Left kidney (tissue), 8 donors: ENCODE measurements at places on chromosomes 3 and 15. TPM values are rescaled to one million over a fixed set of nuclear protein-coding genes. Genes with fewer than 3 reads are reported as not detected.

The SEC11A gene
- 272 TPM for polyA plus RNA-seq

The SLC27A2 gene
- 70.6 TPM for polyA plus RNA-seq

The PRSS50 gene
- polyA plus RNA-seq: 3.2 TPM

The BCL2A1 gene
- polyA plus RNA-seq: not detected

The DAZL gene
- polyA plus RNA-seq: not detected

The IQCH gene
- polyA plus RNA-seq: 10.0 TPM

The SPRED1 gene
- polyA plus RNA-seq: 36.2 TPM

The KBTBD13 gene
- 0.07 TPM for polyA plus RNA-seq
